Retinal pigment epithelial cell (primary cell): ENCODE measurements at places on chromosomes 3 and 15.

- DNase-seq, result no peak
Observed at GRCh38 chr3:25520926-25521559, 93.0 kb downstream of the RARB start.

GRCh38 chr15:50183112-50183794 is 1.3 kb downstream of the SLC27A2 start:
- no peak for DNase-seq

DNA sequence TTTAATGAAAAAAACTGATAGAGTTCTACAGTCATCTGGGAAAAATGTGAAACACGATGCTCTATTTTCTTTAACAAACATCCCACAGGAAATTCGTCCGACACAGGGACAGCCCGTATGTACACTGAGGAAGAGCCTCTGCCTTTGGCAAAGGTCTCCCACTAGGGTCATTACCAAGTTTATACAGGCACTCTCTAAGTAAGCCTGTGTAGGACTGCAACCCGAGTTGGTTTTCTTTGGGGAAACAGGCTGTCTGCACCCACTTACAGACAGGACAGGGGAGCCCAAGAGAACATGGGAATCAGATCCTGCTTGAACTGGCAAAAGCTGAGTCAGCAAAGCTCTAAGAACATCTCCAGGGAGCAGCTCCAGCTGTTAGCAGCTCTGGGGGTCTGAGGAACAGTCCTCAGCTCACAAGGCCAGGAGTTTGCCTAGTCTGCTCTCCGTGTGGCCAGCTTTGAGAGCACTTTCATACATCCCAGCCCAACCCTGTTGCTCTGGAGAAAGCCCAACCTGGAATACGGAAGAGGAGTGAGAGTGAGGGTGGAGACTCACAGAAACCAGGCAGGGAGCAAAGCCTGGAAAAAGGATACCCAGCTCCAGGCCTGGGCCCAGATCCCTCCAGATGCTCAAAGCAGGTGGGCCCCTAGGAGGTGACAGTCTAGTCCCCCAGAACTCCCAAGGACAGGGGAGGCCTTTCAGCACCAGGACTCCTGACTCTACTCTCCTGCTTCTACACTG is 1.9 kb downstream of the TBC1D2B start:
- DNase-seq, result peak; percentile 74

- DNase-seq, result no peak
Observed at GRCh38 chr3:154864947-154865346, 215.2 kb upstream of the MME start.

- no peak for DNase-seq
Observed at GRCh38 chr3:134153761-134154160, 96.9 kb downstream of the RYK start.

DNA sequence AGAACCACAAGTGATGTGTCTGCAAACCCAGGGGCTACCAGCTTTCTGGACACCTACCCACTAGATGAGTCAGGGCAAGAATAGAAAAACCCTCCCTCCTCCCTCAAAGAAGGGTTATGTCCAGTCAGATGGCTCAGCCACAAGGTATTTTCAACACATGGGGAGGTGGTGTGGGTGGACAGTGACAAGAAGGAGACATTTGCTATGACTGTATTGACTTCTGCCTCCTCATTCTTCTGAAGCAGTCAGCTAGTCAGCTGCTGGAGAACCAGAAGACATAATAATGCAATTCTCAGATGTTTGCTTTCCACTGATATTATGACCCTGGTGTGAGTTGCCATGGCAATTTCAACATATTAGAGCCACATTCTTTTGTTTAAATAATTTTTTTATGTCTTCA is 66.7 kb upstream of the GOLGA8B start:
- DNase-seq, result peak; percentile 13

GRCh38 chr3:117600112-117600511 is 890.5 kb downstream of the TUSC7 start:
- no peak for DNase-seq

GRCh38 chr3:120742849-120743365 is 363 bp downstream of the GTF2E1 start:
- no peak for DNase-seq

- no peak for DNase-seq
Observed at GRCh38 chr15:69451951-69452691, 497 bp upstream of the RPLP1 start.

DNA sequence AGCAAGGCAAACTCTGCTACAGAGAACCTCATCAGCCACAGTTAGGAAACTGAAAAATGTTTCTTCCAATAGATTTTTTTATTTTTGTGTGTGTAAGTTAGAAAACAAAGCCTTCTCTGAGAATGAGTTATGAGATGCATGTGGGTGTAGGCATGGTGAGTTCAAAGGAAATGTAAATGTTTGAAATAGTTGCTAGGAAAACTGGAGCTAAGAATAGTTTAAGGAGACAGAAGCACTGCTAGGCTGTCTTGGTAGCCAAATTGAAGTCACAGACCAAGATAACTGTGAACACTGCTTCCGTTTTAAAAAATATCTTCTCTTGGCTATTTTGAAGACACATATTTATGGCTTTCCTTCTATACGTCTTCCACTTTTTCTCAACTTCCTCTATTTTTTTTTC is 1501.2 kb upstream of the CADM2 start:
- DNase-seq, result no peak

DNA sequence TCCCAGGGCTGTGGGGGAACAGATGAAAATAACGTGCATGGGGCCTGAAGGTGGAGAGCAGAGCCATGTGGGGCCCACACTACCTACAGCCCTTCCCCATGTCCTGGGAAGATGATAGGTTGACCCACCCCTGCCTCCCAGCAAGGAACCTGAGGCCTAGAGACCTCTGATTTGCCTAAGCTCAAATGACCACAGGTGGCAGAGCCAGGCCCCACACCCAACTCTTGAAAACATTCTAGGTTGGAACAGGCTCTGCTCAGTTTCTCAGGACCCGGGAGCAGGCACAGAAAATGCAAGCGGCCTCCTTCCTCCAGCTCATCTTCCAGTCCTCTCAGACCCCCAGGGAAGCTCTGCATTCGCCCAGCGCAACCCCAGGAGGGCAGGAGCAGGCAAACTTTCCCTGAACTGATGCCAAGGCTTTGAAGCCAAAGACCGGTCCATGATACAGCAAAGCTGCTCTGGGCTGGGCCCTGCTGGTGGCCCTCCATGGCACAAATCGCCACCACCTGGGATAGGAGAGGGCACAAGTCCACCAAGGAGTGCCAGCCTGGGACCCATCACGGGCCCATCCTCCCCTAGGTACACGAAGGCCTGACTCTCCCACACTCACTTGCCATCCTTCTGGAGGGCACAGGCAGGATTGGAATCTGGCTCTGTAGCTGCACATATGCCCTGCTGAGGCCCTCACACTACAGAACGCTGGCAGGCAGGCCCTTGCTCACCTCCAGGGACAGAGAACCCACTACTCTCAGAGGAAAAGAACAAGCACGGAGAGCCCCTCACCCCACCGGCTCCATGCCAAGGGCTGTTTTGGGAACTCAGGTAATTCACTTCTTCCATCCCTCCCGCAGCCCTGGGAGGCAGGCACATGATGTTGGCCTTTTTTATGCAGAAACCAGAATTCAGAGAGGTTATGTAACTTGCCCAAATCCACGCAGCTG is 51.0 kb upstream of the FURIN start:
- DNase-seq, result no peak

DNA sequence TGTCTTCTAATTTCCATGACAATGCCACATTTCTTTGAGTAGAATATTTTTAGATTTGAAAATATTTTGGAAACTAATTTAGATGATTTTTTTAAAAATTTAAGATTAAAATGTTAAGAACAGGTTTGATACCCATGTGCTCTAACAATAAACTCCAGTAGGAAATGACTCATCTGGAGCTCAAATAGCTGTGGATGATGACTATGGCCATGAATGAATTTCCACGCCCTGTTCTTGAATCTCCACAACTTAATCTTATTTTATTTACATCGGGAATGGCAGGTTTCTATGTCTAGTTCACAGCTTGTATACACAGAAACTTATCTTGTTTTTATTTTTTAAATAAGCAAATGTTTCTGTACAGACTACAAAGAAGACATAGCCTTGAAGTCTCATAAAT is 726.8 kb downstream of the NAALADL2 start:
- DNase-seq, result no peak

DNA sequence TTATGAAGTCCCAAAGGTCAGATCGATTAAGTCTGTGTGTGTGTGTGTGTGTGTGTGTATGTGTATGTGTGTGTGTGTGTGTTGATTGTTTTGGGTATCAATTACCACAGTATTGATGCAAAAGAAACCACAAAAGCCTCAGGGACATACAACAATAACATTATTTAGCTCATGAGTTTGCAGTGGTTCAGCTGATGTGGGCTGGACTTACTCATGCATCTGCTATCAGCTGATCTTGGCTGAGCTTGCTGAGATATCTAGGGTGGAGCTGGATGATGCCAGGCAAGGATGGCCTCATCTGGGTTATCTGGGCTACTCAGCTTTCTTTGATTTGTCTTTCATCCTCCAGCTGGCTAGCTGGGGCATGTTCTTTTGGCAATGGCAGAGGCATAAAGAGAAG is 82.4 kb upstream of the PRR23C start:
- no peak for DNase-seq

GRCh38 chr3:6142707-6143106 is 718.2 kb upstream of the GRM7 start:
- no peak for DNase-seq

- no peak for DNase-seq
Observed at GRCh38 chr3:64272271-64272670, 47.0 kb upstream of the PRICKLE2 start.

DNA sequence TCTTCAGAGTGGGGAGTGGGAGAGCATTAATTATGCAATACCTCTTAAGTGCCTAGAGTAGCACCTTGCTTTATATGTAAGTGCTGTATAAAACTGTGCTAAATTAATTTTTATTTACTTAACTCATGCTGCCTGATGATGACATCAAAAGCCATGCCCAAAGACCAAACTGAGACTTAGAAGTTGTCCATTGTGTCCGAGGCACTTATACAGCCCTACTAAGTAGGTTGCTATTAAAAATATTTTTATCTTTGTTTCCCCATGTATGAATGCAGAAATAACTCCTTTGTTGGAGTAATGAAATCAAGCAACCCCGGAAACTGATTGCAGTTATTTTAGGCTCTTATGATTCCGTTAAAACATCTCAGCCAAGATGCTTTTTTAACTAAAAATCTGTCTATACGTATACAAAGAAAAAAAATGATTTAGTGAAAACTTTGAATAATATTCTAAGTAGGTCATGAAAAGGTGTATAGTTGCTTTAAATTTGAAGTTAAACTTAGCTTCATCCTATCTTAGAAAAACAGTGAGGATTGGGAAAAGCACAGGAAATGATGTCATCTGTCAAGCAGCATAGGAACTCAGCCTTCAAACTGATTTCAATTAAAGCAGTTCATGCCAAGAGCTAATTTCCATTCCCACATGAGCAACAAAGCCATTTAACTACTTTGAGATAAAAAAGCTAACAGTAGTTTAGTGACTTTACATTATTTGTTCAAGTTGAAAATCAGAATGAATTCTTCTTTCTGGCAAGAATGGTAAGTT is 43.0 kb downstream of the FBN1 start:
- DNase-seq, result peak; percentile 68

DNA sequence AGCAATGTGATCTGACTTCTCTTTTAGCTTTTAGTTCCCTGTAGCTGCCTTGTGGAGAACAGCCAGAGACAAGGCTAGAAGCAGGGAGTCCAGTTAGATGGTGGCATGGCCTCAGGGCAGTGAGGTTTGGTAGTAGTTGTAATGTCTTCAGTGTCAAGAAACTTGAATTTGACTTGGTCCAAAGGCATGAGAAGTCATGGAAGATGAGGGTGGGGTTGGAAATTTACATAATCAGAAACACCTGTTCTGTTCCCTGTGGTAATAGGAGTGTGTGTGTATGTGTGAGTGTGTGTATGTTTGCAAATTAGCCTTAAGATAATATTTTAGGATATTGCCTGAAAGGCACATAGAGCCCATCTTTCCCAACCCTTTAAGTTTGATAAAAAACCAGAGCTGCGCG is 55.2 kb upstream of the GCNT3 start:
- DNase-seq, result no peak

GRCh38 chr3:30511524-30512251 is 94.7 kb upstream of the TGFBR2 start:
- peak; percentile 43 for DNase-seq

GRCh38 chr15:92941668-92942067 is 41.5 kb downstream of the CHD2 start:
- no peak for DNase-seq

DNA sequence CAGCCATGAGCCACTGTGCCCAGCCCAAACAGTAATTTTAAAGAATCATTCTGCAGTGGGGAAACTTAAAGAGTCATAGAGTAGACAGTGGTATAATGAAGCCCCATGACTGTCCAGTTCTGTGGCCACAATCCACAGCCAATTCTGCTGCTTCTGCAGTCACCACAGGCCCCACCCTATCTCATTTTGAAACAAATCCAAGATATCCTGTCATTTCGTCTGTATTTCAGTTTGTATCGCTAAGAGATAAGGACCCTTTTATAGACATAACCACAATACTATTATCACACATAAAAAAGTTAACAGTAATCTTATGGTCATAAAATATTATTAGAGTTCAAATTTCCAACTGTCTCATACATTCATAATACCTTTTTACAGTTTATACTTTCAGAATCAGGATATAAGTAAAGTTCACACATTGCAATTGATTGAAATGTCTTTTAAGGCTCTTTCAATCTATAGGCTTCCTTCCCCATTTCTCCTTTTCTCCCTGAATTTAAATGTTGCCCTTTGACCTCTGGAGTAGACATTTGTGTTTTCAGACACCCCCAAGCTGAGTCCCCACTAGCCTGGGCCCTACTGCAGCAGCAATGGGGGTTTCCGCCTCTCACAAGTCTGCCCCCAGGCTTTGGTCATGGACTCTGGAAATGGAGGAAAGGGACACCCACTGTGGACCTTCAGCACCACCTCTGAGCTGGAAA is 4.2 kb upstream of the NUP210 start:
- DNase-seq, result no peak

DNA sequence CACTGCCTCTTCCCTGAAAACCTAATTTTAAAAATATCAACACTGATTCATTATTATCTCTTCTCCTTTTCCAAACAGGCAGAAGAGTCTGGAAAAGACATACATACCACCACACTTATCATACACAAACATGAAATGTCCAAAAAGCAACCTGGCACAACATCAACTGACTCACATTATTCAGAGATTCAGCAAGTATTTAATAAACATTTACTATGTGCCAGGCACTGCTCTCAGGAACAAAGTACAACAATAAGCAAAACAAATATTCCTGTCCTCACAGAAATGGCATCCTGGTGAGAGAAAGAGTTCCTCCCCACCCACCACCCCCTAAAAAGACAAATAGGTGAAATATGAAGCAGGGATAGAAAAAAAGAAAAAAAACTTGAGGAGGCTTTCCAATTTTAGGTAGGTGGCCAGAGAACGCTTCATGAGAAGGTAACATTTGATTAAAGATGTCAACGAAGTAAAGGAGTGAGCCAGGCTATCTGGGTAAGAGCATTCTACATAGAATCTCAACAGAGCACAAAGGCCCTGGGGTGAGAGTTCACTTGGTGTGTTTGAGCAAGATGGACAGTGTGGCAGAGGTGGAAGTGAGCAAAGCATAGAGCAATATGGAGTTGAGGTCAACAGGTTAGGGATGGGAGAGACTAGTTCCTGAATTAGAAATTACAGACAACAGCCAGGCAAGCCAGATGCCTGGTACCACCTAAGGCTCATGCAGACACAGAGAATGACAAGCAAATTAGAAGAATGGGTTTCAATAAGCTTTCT is 141.7 kb downstream of the OSBPL10 start:
- no peak for DNase-seq

GRCh38 chr3:17125738-17126442 is 241.1 kb downstream of the PLCL2 start:
- no peak for DNase-seq

GRCh38 chr3:140863580-140864009 is 78.0 kb upstream of the SLC25A36 start:
- no peak for DNase-seq

GRCh38 chr15:40915116-40915661 is 14.0 kb upstream of the DLL4 start:
- no peak for DNase-seq
